Progenitor cell of endocrine pancreas (in vitro differentiated cells): ENCODE measurements at places on chromosomes 12 and 14. TPM values are rescaled to one million over a fixed set of nuclear protein-coding genes. Genes with fewer than 3 reads are reported as not detected.

Gene OAS1
- total RNA-seq: 0.38 TPM in 1 of 2 replicates, not detected in the other

Gene BEGAIN
- total RNA-seq: 0.58 and 0.65 TPM in 2 replicates

Gene DBX2
- total RNA-seq: not detected in 2 replicates

Gene NCAPD2
- 97.4 and 99.1 TPM in 2 replicates for total RNA-seq

Gene TMEM119
- total RNA-seq: 0.24 TPM in 1 of 2 replicates, not detected in the other

Gene HOTAIR
- not detected in 2 replicates for total RNA-seq

DNA sequence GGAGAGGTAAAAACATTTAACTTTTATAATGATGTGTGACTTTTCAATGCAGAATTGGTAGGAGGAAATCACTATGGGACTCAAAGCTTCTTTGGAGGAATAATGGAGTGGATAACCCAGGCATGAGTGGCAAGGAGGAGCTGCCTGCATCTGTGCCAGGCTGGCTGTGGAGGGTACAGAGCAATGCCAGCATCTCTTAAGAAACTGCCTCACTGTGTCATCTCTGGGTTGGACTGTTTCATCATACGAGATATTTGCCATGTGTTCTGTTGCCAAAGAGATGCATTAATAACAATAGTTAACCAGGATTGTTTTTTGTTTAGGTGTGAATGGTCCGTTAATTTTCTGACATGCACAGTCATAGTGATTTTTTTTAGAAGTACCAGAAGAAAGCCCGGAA is 183.7 kb upstream of the NTF3 start:
- H3K4me3 ChIP-seq: no peak overlapping the region
- no peaks in the 10 kb centered on the region for H3K36me3 ChIP-seq
- H3K27me3 ChIP-seq: peaks cover 34% of the 10 kb centered on the region

- H3K4me3 ChIP-seq: no peak overlapping the region
- H3K4me1 ChIP-seq: peaks cover 35% of the 10 kb centered on the region
- H3K27me3 ChIP-seq: no peaks in the 10 kb centered on the region
- H3K27ac ChIP-seq: no peak overlapping the region
- no peak for DNase-seq
Measured at GRCh38 chr12:19200261-19200660, 70.7 kb downstream of the PLEKHA5 start.

GRCh38 chr12:119989361-119989730 is 310 bp downstream of the BICDL1 start:
- peak overlapping the region; percentile 64 for H3K4me3 ChIP-seq
- DNase-seq: no peak
- no peak overlapping the region for H3K27ac ChIP-seq
- H3K27me3 ChIP-seq: peaks cover 45% of the 10 kb centered on the region
- H3K36me3 ChIP-seq: no peaks in the 10 kb centered on the region
- peaks cover 3% of the 10 kb centered on the region for H3K4me1 ChIP-seq

GRCh38 chr14:76472199-76472723 is 96.3 kb downstream of the ESRRB start:
- no peaks in the 10 kb centered on the region for H3K36me3 ChIP-seq
- no peak for DNase-seq
- H3K4me1 ChIP-seq: no peaks in the 10 kb centered on the region
- H3K4me3 ChIP-seq: no peak overlapping the region
- no peak overlapping the region for H3K27ac ChIP-seq

- peak overlapping the region; percentile 62 for H3K27ac ChIP-seq
- no peak for DNase-seq
- no peak overlapping the region for H3K4me3 ChIP-seq
Measured at GRCh38 chr14:22981876-22982476, 375 bp downstream of the AJUBA start.

DNA sequence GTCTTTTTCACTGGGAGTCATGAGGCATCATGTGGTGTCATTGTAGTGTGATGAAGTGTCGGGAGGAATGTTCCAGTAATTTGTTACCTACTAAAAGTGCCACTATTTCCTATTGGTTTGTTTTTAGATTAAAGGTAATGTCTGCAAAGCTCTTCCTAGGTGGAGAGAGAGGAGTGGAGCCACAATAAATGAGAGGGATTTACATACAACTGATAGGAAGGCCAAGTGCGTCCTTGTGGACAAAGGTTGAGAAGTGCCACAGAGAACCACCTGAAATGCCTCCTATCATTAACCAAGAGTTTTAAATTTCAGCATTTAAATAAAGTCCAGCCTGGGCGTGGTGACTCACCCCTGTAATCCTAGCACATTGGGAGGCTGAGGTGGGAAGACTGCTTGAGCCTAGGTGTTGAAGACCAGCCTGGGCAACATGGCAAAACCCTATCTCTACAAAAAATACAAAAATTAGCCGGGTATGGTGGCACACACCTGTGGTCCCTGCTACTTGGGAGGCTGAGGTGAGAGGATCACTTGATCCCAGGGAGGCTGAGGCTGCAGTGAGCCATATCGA is 2.5 kb upstream of the SNX6 start:
- H3K27ac ChIP-seq: no peak overlapping the region
- peaks cover 4% of the 10 kb centered on the region for H3K27me3 ChIP-seq
- peaks cover 2% of the 10 kb centered on the region for H3K36me3 ChIP-seq

GRCh38 chr12:115149685-115150378 is 465.9 kb upstream of the TBX3 start:
- no peak overlapping the region for H3K27ac ChIP-seq
- peaks cover 30% of the 10 kb centered on the region for H3K27me3 ChIP-seq
- H3K4me3 ChIP-seq: no peak overlapping the region
- no peak for DNase-seq
- no peaks in the 10 kb centered on the region for H3K4me1 ChIP-seq

DNA sequence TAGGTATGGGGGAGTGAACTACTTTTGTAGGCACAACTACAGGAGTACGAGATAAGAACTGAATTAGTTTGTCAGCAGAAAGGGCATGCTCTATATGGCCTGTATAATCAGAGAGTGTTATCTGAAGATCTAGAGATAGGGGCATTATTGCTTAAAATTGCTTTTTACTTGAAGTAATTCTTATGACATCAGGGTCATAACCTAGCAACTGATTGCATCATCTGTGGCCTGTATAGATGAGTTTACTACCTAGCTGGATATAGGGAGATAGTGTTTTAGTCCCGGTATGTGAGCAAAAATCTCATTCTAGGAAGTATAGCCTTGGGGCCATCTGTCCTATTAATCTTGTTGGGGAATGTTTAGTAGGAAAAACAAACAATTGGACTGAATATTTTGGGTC is 142.7 kb downstream of the TMEM117 start:
- H3K27ac ChIP-seq: no peak overlapping the region
- peaks cover 1% of the 10 kb centered on the region for H3K4me1 ChIP-seq
- H3K4me3 ChIP-seq: no peak overlapping the region
- peaks cover 17% of the 10 kb centered on the region for H3K36me3 ChIP-seq

DNA sequence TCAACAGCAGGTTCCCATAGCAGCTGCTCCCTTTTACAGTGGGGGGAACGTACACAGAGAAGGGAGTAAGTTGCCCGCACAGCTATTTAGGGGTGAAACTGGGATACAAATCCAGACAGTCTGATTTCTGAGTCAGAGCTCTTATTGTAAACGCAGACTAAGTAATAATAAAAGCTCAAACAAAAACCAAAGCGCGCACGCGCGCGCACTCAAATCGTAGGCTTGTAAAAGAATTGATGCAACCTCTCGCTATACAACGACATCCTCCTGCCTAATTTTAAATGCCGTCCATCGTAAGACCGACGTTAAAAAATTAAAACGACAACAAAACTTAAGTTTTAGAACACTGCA is 747 bp upstream of the DACT1 start:
- DNase-seq: no peak
- no peaks in the 10 kb centered on the region for H3K36me3 ChIP-seq
- peak overlapping the region; percentile 95 for H3K4me3 ChIP-seq
- peak overlapping the region; percentile 96 for H3K27ac ChIP-seq
- H3K27me3 ChIP-seq: peaks cover 28% of the 10 kb centered on the region

DNA sequence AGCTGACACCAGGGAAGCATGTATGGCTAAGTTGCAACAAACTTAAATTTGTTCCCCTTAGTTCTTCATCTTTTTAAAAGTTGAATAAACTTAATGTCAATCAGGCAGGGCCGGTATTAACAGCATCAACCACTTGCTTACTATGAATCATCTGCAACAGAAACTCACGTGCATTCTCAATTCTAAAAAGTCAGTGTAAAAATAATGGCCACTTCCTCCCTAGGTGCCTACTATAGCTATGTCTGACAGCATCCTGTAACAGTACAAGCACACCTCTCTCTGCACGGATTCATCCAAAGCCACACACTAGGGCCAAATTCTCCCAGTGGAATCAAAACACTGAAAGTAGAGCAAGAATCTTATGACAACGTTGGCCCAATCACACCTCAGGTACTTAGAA is 48.6 kb downstream of the PPP1R36 start:
- no peak overlapping the region for H3K27ac ChIP-seq
- H3K27me3 ChIP-seq: peaks cover 3% of the 10 kb centered on the region
- H3K4me1 ChIP-seq: peaks cover 7% of the 10 kb centered on the region
- no peak for DNase-seq

DNA sequence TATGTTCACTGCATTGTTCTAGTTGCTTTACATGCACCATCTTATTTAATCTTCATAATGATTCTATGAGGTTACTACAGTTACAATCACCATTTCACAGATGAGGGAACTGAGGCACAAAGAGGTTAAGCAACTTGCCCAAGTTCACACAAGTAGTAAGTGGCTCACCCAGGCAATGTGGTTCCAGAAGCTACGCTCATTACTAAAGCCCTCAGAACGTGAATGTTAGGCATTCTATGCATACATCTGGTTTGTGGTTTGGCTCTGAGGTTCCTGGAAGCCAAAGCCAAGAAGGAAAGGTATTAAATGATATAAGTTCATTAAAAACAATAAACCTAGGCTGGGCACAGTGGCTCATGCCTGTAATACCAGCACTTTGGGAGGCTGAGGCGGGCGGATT is 14.4 kb upstream of the VRTN start:
- no peak for DNase-seq
- H3K27me3 ChIP-seq: no peaks in the 10 kb centered on the region
- no peak overlapping the region for H3K4me3 ChIP-seq
- H3K36me3 ChIP-seq: no peaks in the 10 kb centered on the region

DNA sequence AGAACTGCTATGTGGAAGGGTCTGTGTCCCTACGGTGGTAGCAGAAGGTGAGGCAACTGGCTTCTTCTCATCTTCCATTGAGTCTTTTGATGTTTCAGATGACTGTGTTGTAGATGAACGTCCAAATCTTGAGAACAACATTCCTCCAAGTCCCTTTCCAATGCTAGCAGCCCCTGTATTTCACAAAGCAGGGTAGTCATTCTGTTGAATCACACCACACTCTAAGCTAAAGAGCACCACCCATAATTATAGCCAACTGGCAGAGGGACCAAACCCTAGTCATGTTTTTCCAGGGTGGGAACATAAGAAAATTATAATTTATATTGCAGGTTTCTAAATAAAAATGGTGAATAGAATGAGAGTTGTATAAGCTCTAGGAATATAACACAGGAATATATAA is 98.7 kb downstream of the DDHD1 start:
- no peaks in the 10 kb centered on the region for H3K4me1 ChIP-seq
- no peaks in the 10 kb centered on the region for H3K27me3 ChIP-seq
- no peak overlapping the region for H3K27ac ChIP-seq
- peaks cover 2% of the 10 kb centered on the region for H3K36me3 ChIP-seq
- DNase-seq: no peak
- H3K4me3 ChIP-seq: no peak overlapping the region
